ENCODE measurements at places on chromosomes 6 and 20.

- no peak for DNase-seq
Measured at GRCh38 chr6:129494099-129494498, 215.9 kb downstream of the ARHGAP18 start.

DNA sequence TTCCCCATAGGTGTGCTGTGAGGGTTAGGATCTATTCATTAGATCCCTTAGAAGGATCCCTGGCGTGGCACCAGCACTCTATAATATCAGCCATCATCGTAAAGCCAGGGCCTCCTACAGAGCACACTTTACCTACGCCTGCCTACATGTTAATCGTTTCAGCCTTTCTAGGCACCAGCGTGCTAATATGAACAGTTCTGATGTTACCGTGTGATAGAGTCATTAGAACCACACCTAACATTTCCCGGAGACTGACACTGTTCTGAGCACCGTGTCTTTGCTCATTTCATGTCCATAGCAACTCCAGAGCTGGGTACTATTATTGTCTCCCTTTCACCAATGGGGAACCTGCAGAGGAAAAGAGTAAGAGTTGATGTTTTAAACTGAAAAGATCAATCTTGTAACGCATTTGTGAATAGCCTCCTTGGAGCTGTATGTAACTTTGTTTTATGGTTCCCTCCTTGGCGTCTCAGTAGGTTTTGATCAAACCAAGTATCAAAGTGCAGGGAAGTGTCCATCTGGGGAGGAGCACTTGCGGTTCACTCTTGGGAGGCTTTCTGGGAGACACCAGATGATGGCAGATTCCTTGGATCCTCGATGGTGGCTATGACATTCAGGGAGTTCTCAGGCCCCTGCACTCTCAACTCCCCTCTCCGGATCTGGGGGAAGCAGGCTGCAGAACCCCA, 73.8 kb upstream of the KCNG1 start:
- DNase-seq = no peak

- DNase-seq = peak; percentile 81
Measured at GRCh38 chr6:158715330-158716311, 65.8 kb downstream of the SYTL3 start.

DNA sequence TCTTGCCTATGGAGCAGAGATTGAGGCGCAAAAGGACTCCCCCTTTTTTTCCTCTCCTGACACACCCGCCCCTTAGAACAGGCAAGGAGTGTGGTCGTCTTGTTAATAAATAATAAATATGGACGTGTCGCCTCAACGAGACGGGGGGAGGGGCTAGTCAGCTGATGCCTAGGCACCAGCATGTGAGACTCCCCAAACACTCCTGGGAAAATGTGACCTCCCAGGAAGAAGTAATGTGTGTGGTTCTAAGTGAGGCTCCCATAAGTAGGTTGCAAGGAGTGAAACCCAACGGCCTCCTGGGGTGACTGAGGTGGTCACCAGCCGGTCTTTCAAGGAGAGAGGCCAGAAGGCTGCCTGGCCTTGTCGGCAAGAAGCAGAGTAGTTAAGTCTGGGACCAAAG, 1.1 kb upstream of the FAXC start:
- no peak for DNase-seq

DNA sequence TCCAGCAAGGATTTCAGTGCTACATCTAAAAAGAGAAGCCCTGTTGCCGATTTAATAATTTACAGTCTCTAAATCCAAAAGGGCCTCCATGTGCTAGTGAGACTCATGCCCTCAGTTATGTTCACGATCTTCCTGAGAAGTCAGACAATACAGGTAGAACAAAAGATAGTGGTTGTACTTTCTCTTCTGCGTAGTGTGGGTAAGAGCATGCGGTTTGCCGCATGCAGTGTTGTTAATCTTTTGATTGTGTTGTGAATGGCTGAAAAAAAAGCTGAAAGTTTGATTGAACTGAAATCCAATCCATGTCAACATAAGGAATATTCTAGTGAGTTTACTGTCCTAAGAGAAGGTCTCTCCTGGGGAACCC, 74.8 kb upstream of the AGPAT4 start:
- DNase-seq = no peak

DNA sequence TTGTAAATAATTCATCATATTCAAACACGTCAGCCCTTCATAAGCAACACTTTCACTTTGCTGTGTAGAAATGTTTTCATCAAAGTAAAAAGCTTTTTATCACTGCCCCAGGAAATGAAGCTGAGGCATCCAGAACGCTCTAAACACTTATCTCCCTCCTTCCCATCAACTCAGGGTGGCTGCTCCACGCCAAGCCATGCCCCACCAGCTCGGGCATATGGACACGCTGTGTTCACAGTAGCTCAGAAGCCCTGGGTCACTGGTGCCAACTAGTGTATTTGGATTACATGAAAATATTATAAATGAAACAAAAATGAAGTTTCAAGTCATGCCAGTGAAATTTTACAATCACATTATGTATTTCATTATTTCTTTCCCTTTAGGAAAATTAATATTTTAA, 10.3 kb downstream of the PDE10A start:
- DNase-seq = no peak

DNA sequence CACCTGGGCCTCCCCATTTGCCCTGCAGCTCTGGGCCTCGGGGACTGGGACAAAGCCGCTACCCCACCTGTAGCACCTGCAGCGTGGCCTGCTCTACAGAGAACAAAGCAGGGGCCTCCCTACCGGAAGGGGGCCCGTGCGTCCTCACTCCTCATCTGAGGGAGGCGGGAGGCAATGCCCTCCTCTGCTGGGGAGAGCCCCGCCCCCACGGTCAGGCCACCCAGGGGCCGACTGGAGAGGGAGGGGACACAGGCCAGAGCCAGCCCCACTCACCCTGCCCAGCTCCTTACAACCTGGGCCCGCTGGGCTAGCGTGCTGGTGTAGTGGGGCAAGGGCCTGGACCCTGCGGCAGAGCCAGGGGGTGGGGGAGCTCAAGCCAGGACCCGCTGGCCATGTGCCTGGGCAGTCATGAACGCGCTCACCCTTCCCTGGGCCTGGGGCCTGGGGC, 8.0 kb downstream of the LAMA5 start:
- no peak for DNase-seq
